Memory B cell (primary cell): ENCODE measurements at places on chromosomes 11 and 22.

- no peak for DNase-seq
These were observed 39.4 kb downstream of the TMEM45B start for GRCh38 chr11:129855086-129855485.

DNA sequence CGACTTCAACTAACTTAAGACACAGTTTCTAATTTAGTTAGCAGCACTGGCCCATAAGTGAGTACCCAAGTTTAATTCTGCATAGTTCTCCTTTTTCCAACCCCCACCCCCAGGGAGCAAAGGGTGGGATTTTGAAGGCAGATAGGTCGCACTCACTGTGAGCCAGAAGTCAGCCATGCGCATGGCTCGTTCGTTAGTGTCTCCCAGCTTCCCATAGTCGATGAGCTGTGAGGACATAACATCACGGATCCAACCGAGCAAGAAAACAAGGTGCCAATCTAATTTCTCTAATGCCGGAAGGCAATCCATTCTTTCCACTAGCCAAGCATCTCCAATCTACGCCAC, 577 bp downstream of the MRPL17 start:
- DNase-seq, result peak; percentile 18

- no peak for DNase-seq
These were observed 793.3 kb upstream of the ARHGAP42 start for GRCh38 chr11:99893811-99894210.

DNA sequence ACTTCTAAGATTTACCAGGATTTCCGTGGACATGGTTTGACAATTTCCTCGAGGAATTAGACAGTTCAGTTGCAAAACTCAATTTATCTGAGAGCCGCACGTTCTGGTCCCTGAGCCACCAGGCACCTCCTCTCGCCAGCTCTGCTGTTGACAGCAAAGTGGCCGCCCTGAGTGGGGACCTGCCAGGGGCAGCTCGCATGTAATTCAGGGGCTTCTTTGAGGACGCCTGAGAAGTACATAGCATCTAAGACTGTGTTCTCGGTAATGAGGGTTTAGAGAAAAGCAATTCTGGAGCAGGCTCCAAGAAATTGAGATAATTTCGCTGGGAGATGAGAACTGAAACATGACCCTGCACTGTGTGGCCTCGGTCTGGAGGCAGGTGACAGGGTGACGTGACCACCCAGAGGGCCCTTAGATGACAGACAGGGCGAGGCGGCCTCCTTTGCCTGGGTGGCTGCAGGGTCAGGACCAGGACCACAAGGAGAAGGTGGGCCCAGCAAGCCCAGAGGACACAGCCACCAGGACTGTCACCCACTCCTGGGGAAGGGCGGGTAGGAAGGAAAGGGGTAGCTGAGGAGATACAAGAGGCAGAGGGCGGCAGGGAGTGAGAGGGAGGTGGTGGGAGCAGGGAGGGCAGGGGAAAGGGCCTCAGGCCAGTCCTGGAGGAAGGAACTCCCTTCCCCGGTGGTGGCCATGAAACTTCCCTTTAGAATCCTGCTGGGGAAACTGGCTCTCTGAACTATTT, 55.0 kb downstream of the RTL6 start:
- DNase-seq, result no peak

DNA sequence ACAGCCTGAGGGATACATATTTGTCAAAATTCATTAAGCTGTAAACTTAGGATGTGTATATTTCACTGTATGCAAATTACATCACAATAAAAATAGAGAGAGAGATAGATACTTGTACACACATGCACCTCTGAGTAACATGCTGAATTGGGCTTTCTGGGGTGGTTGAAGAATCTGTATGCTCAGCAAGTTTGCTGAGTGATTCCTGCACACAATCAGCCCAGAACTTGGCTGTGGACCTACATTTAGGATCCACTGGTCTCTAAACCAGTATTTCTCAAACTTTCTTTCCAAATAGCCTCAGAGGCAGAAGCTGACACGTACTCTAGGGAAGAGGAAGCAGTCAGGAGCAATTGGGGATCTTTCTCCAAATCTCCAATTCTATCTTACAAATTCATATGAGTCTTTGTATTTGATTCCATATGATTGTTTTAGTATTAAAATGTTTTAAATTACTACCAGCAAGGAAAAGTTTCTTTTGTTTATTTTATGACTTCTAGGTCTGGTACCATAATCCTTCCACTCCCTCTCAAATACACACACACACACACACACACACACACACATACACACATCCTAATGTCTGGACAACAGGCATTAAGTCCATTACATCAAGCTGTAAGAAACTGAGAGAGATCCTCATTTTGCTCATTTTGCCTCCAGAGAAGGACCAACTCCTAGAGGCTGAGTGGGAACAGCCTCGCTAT, 20.0 kb downstream of the SYT13 start:
- no peak for DNase-seq

GRCh38 chr22:28183078-28183860, 264.2 kb upstream of the PITPNB start:
- no peak for DNase-seq

- no peak for DNase-seq
These were observed 2.6 kb upstream of the INSC start for GRCh38 chr11:15112131-15112541.

GRCh38 chr11:131898949-131899348, 528.5 kb downstream of the NTM start:
- no peak for DNase-seq

- DNase-seq, result no peak
These were observed 37.2 kb downstream of the TMEM123 start for GRCh38 chr11:102415304-102415916.

- DNase-seq, result peak; percentile 82
These were observed 7.4 kb downstream of the NDUFV1 start for GRCh38 chr11:67613960-67614715.

DNA sequence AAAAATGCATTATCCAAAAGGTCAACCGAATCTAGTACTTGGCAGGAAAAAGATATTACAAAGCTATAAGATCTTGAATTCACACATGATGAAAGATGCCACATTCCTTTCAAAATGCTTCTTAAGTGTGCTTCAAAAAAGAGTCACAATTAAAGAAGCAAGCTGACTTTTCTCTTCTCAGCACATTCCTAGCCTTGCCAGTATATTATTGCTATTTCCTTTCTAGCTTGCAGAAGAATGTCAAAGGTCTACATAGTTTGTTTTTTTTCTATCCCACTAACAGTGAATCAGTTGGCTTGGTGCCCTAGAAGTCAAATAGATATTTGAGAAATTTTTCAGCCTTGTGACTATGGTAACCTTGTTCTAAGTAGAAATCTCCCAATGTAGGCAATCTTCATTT, 56.8 kb downstream of the GUCY1A2 start:
- DNase-seq, result no peak

GRCh38 chr11:67648140-67648795, 2.3 kb downstream of the ACY3 start:
- DNase-seq, result no peak

DNA sequence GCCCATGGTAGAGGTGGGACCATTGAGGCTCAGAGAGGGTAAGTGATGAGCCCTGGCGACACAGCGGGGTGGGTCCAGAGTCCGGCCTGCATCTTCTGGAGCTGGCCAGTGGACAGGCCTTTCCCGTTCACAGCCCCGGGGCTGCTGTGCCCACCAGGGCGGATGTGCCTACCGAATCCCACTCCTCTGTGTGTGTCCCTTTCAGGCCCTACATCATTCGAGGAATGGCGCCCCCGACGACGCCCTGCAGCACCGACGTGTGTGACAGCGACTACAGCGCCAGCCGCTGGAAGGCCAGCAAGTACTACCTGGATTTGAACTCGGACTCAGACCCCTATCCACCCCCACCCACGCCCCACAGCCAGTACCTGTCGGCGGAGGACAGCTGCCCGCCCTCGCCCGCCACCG, 11.9 kb upstream of the PPP6R3 start:
- no peak for DNase-seq

DNA sequence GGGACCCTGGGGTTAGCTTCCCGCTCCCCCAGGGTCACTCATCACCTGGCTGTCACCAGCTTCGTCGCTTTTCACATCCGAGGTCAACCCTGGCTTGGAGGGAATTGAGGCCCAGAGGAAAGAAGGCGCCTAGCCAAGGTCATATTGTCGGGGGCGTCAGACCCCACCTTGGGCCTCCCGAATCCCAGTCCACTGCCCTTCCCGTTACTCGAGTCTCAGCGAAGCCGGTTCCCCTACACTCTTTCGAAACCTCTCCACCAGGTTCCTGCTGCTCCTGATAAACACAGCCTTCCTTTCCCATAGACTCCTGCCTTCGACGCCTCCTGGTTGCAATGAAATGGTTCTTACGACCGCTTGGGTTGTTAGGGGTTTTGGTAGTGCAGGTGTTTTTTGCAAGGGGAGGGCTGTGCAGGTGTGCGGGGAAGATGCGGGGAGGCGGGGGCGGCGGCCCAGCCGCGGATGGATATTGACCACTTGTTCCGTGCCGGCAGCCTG, 642 bp downstream of the NAA40 start:
- no peak for DNase-seq

DNA sequence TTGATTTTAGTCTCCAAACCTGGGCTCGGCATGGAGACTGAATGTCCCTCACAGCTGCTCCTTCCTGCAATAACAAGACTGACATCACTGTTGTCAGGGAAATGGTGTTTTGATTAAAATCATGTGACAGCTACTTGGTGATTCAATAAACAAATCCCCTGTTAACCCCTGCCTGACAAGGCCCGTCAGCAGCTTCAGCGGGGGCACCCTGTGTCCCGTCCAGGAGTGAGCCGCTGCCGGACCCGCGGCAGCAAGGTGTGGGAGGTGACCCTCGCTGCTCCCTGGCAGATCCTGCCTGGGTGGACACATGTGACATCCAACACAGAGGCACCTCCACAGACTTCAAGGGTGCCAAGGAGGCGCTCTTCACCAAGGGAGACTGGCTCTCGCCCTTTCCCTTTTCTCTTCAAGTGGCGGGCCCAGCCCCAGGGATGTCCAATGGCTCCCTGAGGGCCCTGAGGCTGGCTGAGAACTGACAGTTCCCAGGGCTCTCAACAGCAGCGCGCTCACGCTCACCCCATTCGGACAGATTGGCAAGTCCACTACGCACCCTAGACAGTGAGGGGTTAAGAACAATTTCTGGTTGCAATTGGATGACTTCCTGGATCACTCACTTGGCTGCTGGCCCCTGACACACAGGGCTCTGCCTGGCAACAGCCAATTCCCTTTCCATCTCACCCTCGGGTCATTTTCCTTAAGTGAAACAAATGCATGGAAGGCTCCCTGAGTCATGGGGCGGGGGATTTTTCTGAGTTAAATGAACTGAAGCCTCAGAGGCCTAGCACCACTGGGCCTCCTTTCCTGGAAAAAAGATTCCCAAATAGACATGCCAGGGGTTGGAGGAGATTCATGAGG, 30.7 kb downstream of the PPP2R1B start:
- DNase-seq, result no peak

DNA sequence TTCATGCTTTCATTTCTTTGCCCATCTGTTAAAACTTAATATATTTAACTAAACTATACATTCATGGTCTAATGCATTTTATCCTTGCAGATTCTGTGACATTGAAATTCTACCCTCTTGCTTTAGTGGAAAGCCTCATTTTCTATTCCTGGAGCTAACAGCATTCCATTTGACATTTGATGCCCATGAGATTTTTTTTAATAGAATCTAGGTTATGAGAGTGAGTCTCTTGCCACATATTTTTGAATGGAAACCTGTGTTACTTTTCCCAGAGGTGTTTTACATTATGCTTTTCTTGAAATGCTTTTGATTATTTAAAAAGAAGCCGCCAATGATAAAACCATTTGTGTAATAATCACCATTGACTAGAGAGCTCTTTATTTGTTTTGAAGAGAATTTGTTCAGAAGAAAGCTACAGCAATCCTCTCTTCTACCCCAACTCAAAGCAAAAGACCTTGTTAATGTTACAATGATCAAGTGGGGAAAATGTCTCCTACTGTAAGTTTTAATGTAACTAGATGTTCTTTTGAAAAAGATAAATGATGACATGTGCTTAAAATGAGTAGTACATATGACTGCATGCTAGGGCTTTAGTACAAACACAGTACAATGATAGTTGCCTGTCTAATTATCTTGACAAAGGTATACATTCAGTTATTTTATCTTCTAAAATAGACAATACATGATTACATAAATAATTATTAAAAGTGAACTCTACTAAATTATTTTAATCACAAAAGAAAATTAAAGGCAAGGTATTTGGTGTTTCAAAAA, 67.3 kb downstream of the GAS2 start:
- DNase-seq, result no peak

GRCh38 chr22:39746600-39747262, 146.8 kb downstream of the ENTHD1 start:
- DNase-seq, result no peak
